ENCODE measurements at places on chromosomes 11 and 22.

GRCh38 chr11:44611088-44611487, 45.6 kb downstream of the CD82 start:
- no peak for DNase-seq

- no peak for DNase-seq
Measured at GRCh38 chr11:127902382-127902781, 685.0 kb downstream of the ETS1 start.

GRCh38 chr11:27532652-27533325, 26.2 kb upstream of the LIN7C start:
- DNase-seq: no peak

DNA sequence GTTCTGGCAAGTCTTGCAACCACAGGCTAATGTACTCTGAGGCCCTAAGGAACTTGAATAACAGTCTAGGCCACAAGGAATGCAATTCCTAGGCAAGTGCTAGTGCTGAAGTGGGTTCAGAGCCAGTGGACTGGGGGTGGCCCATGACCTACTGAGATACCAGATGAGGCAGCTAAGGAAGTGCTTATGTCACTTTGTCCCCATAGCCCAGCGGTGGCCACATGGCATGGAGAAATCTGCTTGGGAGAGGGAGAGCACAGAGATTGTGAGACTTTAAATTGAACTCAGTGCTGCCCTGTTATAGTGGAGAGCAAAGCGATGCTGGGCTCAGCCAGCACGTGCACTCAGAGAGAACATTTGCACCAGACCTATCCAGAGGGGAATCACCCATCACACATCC, 629.5 kb downstream of the JRKL start:
- DNase-seq: no peak

- DNase-seq: peak; percentile 77
Measured at GRCh38 chr11:2196970-2197770, 25.6 kb upstream of the TH start.

DNA sequence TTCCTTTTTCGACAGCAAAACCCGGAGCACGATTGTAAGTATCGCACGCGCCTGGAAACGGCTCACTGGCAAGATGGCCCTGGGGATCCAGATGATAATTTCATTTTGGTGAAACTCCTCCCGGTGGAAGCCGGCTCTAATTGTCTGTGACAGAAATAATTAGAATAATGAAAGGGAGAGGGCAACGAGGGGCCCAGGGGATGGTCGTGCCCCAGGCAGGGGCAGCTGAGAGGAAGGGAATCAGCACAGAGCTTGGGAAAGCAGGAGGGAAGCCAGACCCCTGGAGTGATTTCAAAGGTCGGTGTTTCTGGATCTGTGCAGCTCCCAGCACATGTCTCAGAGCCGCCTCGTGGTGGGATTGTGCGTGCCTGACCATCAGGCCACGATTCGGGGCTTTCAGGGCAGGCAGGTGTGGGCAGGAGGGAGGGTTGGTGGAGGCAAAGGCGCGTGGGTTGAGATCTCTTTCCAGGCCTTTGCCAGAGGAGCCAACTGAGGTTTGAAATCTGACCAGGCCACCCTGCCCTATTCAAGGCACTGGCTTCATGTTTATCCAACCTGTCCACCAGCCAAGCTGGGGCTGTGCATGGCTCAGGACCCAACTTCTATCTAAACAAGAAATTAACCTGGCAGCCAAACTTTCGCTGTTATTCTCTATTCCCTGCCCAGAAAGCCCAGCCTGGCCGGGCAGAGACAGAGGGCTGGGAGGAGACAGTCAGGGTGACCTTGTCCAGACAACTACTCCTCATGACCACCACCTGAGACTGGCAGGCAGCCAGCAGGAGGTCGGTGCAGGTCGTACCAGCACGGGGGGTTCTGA, 27.8 kb downstream of the ANO1 start:
- no peak for DNase-seq

DNA sequence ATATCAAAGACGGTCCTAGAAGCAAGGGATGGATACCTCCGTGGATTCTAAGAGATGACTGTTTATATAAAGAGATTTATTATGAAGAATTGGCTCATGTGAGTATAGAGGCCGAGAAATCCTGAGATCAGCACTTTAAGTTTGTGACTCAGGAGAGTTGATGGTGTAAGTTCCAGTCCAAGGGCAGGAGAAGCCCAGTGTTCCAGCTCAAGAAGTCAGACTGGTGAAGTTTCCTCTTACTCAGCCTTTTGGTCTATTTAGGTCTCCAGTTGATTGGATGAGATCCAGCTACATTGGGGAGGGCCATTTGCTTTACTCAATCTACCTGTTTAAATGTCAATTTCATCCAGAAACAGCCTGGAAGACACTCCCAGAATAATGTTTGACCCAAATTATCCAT, 45.1 kb downstream of the TSPAN18 start:
- DNase-seq: no peak

GRCh38 chr11:68206211-68206610, 6.9 kb downstream of the KMT5B start:
- peak; percentile 63 for DNase-seq

DNA sequence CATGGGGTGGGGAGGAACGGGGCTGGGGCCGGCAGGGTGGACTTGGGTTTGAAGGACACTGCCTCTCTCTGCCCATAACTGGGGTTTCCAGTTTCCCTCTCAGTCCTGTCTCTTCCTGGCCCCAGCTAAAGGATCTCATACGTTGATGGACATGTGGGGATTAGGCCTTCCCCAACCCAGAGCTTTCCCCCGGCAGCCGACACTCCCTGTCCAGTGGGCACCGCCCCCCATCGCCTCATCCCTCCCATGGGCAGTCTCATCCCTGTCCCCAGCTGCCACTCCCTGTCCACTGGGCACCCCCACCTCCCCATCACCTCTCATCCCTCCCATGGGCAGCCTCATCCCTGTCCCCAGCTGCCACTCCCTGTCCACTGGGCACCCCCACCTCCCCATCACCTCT, 22.2 kb upstream of the ACR start:
- DNase-seq: no peak

GRCh38 chr22:48475661-48476345, 1351.9 kb downstream of the BRD1 start:
- no peak for DNase-seq

GRCh38 chr11:34836958-34837856, 79.0 kb downstream of the APIP start:
- DNase-seq: no peak

GRCh38 chr22:49179175-49179574, 648.5 kb downstream of the BRD1 start:
- DNase-seq: no peak

DNA sequence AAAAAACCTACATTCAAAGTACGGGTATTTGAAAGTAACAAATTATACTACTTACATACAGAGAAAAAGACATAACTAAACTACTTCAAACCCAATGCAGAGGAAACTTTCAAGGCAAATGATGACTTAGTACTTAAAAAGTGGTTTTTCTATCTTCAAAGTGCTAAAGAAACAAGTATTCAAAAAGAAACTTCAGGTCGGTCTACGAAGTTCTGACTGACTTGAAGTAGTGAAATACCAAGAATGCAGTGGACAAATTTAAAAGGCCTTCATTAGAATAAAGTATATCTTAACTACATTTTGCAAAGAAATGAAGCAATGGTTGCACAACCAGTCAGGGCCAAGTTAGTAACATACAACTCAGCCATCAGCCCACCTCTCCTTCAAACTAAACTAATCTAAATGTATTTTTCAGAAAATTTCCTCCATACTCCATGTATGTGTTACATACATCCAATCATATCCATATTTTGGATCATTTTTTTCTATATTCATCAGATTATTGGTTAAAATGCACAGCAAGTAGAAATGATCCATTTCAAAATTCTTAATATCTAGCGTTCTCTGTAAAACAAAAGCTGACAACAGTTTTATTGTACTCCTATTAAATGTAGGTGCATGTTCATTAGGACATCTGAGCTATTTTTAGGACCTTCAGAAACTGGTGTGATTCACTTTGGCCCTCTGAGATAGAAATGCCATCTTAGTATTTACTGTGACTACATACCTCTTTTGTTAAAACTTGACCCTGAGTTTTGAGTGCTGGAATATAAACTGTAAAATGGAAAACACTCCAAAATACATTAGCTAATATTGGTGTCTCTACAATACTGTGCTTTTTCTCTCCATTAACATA, 49.9 kb downstream of the BIRC2 start:
- no peak for DNase-seq

- DNase-seq: peak; percentile 58
Measured at GRCh38 chr11:112255067-112255720, 5.5 kb downstream of the PLET1 start.

DNA sequence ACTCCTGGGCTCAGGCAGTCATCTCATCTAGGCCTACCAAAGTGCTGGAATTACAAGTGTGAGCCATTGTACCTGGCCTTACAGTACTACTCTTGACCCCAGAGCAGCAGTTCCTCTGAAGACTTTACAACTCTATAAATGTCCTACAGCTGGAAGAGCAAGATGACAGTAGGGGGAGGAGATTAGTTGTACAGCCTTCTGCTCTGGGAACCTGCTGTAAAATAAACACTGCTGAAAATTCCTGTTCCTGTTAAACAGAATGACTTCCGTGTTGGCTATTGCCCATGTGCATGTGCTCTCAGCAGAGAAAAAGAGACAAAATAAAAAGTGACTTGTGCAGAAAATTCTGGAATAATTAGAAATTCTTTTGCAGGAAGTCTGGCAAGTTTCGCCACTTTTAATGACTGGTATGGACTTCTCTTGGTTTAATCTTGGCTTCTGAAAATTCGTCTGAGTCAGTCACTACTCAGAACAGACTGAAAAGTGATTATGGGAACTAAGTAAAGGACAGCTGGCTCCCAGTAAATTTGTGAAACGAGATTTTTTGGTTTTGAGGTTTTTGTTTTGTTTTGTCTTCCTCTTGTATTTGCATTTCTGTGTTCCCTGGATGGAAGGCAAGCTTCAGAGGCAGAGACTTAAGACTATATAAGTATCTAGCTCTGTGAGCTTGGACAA, 955.7 kb downstream of the DLG2 start:
- DNase-seq: no peak

GRCh38 chr11:8344346-8344745, 80.7 kb upstream of the LMO1 start:
- DNase-seq: no peak

GRCh38 chr11:123052901-123053721, 8.8 kb downstream of the HSPA8 start:
- no peak for DNase-seq

GRCh38 chr11:70092959-70093715, 15.0 kb downstream of the ANO1 start:
- no peak for DNase-seq

GRCh38 chr11:129608711-129609110, 206.9 kb upstream of the TMEM45B start:
- DNase-seq: no peak

DNA sequence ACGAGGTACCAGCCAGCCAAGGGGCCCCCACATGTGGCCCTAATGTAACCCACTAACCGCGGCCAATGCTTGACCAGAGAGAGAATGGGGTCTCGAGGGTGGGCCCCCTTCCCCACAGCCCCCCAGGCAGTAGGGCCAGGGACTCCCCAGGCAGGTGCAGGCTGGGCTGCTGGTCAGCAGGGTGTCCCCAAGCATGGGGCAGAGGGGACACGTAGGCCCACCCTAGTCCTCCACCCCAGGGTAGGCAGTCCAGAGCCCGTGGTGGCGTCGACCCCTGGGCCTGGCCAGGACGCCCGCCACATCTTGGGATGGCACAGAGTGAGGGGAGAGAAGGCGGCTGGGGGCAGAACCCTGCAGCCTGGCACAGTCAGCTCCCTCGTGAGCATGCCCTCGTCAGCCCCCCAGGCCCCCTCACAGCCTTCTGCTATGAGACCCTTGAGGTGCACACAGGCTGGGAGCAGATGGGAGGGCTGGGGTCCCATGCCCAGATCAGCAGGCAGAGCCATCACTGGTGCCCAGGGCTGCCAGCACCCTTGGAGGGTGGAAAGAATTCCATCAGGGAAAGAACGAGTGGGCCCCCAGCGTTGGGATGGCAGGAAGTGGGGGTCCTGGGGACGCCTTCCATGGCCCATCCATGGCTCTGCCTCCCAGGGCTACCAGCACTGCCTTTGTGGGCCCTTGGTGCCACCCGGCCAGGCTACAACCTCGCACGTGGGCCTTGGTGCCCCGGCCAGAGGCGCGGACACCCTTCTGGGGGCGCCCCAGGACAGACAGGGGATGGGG, 6.1 kb downstream of the TNNT3 start:
- DNase-seq: no peak

GRCh38 chr11:36933481-36933880, 335.4 kb upstream of the RAG2 start:
- DNase-seq: no peak

- DNase-seq: no peak
Measured at GRCh38 chr11:112852143-112852866, 108.9 kb upstream of the NCAM1 start.

GRCh38 chr11:57155838-57156607, 25.7 kb upstream of the LRRC55 start:
- no peak for DNase-seq

DNA sequence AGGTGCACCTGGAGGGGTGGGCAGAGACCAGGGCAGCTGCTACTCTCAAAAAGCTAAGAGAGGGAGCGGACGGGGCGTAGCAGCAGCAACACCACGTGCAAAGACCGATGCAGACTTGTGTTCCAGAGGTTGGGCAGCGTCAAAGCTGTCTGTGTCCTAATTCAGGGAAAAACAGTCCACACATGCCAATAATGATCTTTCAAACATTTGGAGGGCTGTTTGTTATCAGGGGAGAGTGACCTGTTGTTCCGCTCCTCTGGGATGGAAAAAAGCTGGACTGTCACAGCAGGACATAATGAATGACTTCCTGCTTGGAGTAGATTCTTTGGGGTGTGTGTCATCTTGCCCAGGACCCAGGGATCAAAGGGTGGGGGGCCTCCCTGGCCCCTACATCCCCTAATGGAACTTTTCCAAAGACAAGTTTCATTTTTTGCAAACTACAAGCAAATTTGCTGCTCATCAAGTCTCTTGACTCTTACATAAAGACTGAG, 6.2 kb upstream of the FBLN1 start:
- no peak for DNase-seq

- no peak for DNase-seq
Measured at GRCh38 chr11:129933891-129934290, 38.5 kb upstream of the NFRKB start.

DNA sequence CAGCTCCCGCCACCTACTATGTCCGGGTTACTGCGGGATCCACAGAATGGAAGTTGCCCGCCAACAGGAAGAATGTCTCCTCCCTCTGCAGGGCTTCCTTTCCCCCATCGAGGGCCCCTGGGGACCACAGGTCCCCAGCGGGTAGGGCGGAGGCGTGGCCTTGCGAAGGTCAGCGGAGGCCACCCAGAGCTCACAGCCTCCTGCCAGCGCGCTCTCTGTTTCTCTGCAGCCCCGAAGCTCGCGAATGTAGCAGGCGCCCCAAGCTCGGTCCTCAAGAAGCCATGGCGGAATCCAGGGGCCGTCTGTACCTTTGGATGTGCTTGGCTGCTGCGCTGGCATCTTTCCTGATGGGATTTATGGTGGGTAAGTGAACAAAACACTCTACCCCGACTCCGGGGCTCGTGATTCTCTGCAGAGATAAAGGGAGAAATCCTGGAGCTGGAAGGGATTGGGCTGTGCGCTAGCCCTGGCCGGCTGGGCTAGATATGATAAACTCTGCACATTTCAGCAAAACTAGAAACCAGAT, at the start of gene NAALAD2:
Gene NAALAD2 (plus strand): TSS at position 186 of the 526 bp plus-strand sequence. CDS start 96 bp downstream, at position 282.
- peak; percentile 73 for DNase-seq

GRCh38 chr11:75924966-75925784, 110.2 kb downstream of the UVRAG start:
- no peak for DNase-seq
